ENCODE measurements at places on chromosomes 6 and 20. TPM values are rescaled to one million over a fixed set of nuclear protein-coding genes. Genes with fewer than 3 reads are reported as not detected.

- no peak for DNase-seq
- no peak overlapping the region for H3K4me3 ChIP-seq
- H3K36me3 ChIP-seq: no peaks in the 10 kb centered on the region
- H3K27ac ChIP-seq: no peak overlapping the region
Observed at GRCh38 chr6:110938171-110938570, 20.3 kb upstream of the GTF3C6 start.

- no peak within 1 kb of the TSS for H3K4me3 ChIP-seq
Observed at GRCh38 chr6:36023996-36024795, at the start of gene SLC26A8. TSS of gene SLC26A8 (minus strand) at chr6:36024641. CDS start at chr6:36019707, 4,934 bp downstream.

The HSPA1A gene
- 6.7 TPM for total RNA-seq

DNA sequence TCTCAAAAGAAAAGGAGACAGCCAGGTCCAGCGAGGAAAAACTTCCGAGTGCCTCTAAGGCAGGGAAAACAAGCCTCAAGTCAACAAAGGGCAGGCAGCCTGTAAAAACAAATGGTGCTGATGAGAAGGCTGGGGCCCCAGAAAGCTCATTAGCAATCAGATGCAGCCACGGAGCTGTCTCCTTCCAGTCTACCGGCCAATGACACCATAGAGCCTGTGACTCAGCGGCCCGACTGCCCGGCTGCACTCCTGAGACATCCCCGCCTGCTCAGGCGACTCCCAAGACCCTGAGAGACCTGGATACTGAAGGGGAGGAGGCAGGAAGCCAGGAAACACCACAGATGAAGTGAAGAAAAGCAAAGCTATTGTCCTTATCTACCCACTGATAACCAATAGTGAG is 120.1 kb upstream of the HDDC2 start:
- DNase-seq: no peak
- no peaks in the 10 kb centered on the region for H3K27me3 ChIP-seq
- no peak overlapping the region for H3K4me3 ChIP-seq
- no peaks in the 10 kb centered on the region for H3K36me3 ChIP-seq
- no peaks in the 10 kb centered on the region for H3K4me1 ChIP-seq

DNA sequence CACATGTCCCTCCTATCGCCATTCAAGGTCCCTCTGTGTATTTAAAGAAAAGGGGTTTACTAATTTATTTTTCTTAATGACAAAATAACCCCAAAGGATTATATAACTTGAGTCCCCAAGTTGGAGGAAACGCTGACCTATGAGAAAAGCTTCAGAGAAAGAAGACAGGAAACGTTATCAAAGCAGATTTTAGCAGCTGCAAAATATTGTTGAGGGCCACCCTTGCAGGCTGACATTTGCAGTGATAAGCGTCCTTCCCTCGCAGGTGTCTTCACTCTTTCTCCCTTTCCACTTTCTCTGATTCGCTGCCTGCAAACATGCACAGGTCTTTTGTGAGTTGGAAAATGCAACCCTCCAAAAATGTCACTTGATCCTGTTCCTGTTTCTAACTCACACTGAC is 103.2 kb upstream of the RIPOR2 start:
- no peak overlapping the region for H3K27ac ChIP-seq
- DNase-seq: no peak
- no peaks in the 10 kb centered on the region for H3K27me3 ChIP-seq

The OR12D3 gene
- not detected for total RNA-seq

The CSE1L gene
- 41.1 TPM for total RNA-seq

The PPP1R3G gene
- total RNA-seq: 0.07 TPM

The CFAP206 gene
- not detected for total RNA-seq

- no peaks in the 10 kb centered on the region for H3K27me3 ChIP-seq
- no peak overlapping the region for H3K27ac ChIP-seq
- no peak overlapping the region for H3K4me3 ChIP-seq
Observed at GRCh38 chr20:61414455-61414991, 162.5 kb downstream of the CDH4 start.

GRCh38 chr6:75693534-75693933 is 55.5 kb upstream of the MYO6 start:
- no peak overlapping the region for H3K4me3 ChIP-seq
- H3K27ac ChIP-seq: no peak overlapping the region
- H3K36me3 ChIP-seq: peaks cover 7% of the 10 kb centered on the region
- DNase-seq: no peak
- no peaks in the 10 kb centered on the region for H3K4me1 ChIP-seq

GRCh38 chr6:139588734-139589593 is 214.5 kb upstream of the CITED2 start:
- no peaks in the 10 kb centered on the region for H3K4me1 ChIP-seq
- no peaks in the 10 kb centered on the region for H3K36me3 ChIP-seq
- no peak for DNase-seq
- H3K27ac ChIP-seq: no peak overlapping the region
- no peak overlapping the region for H3K4me3 ChIP-seq

The DSE gene
- 23.0 TPM for total RNA-seq

DNA sequence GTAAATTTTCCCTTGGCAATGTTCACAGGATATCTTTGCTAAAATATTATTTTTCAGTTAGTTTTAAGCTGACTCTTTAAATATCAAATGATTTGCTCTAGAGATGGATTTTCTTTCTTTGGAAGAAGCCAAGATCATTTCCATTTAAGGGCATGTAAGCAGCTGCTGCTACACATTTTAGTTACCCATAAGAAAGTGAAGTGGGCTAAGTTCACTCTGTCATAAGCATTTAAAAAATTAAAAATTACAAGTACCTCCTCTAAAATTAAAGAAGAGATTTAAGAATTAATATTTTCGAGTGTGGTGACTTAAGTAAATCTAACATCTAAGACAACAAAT is 1.2 kb upstream of the PLN start:
- H3K36me3 ChIP-seq: no peaks in the 10 kb centered on the region
- peaks cover 4% of the 10 kb centered on the region for H3K4me1 ChIP-seq
- H3K27me3 ChIP-seq: no peaks in the 10 kb centered on the region
- H3K4me3 ChIP-seq: no peak overlapping the region
- no peak overlapping the region for H3K27ac ChIP-seq

The SNX21 gene
- 0.93 TPM for total RNA-seq

The NRSN1 gene
- total RNA-seq: not detected

GRCh38 chr6:78390066-78390465 is 477.3 kb upstream of the IRAK1BP1 start:
- H3K4me3 ChIP-seq: no peak overlapping the region
- H3K36me3 ChIP-seq: no peaks in the 10 kb centered on the region
- no peak overlapping the region for H3K27ac ChIP-seq
- H3K27me3 ChIP-seq: no peaks in the 10 kb centered on the region
- H3K4me1 ChIP-seq: no peaks in the 10 kb centered on the region
- DNase-seq: no peak

- H3K36me3 ChIP-seq: no peaks in the 10 kb centered on the region
- no peaks in the 10 kb centered on the region for H3K4me1 ChIP-seq
- no peak for DNase-seq
- no peak overlapping the region for H3K27ac ChIP-seq
- H3K4me3 ChIP-seq: no peak overlapping the region
Observed at GRCh38 chr6:155246825-155247224, 17.0 kb upstream of the CLDN20 start.

The ERGIC3 gene
- total RNA-seq: 137 TPM

DNA sequence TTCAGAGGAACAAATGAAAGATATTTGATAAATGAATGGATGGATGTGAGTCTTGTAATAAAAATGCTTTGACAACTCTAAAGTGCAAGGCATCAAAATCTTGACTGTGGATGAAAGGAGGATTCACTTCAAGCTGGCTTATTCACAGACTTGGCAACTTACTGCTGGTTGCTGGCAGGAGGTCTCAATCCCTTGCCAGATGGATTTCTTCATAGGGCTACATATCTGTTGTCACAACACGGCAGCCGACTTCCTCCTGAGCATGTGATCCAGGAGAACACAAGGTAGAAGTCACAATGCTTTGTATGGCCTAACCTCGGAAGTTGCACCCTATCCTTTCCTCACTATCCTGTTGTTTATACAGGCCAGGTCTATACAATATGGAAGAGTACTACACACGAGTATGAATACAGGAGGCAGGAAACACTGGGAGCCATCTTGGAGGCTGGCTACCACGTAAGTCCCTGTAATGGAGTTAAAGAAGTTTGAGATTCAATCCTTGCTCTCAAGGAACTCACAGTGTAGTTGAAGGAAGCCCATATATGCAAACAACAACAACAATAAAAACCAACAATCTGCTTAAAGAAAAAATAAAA is 97.9 kb downstream of the ID4 start:
- no peaks in the 10 kb centered on the region for H3K27me3 ChIP-seq
- DNase-seq: no peak
- H3K4me3 ChIP-seq: no peak overlapping the region
- H3K4me1 ChIP-seq: no peaks in the 10 kb centered on the region
- no peak overlapping the region for H3K27ac ChIP-seq
- H3K36me3 ChIP-seq: no peaks in the 10 kb centered on the region

DNA sequence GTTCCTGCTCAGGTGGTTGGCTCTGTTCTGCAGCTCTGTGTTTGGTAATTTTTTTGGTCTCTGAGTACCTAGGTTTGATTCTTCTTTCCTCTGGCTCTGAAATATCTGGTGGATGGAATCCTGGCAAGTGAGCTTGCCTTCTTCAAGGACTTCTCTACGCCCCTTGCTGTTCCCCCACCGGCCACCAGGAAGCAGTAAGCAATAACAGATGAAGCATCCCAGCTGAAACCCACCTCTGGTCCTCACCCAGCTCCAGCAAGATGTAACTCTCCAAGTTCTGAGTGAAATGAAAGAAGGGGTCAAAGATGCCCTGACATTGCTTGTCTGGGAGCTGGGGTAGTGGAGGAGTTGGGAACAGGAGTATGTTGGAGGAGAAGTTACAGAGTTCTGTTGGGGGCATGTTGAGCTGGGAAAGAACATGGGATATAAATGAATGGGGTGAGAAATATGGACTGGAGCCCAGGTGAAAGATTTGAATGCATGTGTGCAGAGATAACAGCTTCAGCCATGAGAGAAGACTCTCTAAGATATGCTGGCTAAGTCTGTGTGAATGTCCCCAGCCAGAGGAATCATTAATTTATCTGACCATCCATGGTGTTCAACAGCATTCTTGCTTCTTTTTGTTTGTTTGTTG is 51.3 kb upstream of the GLP1R start:
- H3K4me1 ChIP-seq: no peaks in the 10 kb centered on the region
- no peak for DNase-seq
- no peaks in the 10 kb centered on the region for H3K27me3 ChIP-seq
- H3K4me3 ChIP-seq: no peak overlapping the region

DNA sequence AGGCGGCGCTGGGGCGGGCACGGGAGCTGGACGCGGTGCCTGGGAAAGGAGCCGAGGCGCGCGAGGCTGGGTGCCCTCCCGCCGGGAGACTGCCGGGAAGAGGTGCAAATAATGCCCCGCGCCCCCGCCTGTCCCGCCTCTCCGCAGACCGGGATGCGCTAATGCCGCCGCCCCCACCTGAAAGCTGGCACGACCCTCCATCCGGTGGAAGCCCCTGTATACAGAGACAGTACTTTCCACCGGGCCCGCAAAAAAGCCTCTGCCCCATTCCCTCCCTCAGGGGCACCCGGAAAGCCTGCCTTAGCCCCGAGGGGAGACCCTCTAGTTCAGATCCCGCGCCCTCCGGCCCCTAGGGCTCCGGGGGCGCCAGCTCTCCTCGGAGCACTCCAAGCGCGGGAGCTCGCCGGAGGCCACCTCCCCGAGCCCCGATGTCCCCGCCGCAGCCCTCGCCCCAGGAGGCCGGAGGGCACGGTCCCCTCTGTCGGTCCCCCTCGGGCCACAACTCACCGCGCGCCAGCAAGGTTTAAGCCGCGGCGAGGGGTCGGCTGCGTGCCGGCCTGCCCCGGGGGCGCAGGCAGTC is 1.2 kb downstream of the GRM4 start:
- peak overlapping the region; percentile 25 for H3K4me3 ChIP-seq
- H3K36me3 ChIP-seq: no peaks in the 10 kb centered on the region
- peaks cover 42% of the 10 kb centered on the region for H3K27me3 ChIP-seq
- peaks cover 15% of the 10 kb centered on the region for H3K4me1 ChIP-seq
- no peak overlapping the region for H3K27ac ChIP-seq

DNA sequence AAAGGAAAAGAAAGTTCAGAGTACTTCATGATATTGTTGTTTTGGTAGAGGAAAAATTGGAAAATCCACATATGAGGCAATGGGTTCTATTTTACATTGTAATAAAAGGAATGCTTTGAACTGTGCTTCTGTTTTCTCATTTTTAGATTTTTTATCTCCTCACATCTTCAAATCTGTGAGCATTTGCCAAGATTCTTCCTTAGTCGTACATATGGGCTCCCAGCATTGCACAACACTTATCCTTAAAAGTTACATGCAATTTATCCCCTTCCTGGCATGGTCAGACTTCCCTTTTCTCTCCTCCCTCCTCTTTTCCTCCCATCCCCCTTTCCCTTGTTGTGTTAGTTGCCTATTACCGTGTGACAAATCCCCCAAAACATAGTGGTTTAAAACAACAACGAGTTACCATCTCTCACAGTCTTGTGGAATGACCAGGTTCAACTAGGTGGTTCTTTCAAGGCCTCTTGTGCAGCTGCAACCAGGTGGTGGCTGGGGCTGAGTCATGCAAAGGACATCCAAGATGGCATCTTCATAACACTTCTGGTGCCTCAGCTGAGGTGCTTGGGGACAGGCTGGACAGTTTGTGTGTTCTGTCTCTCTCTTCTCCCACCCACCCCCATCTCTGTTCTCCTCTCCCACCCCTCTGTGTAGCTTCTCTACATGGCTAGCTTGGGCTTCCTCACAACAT is 68.7 kb downstream of the TXNDC5 start:
- H3K27ac ChIP-seq: no peak overlapping the region
- DNase-seq: no peak
- no peaks in the 10 kb centered on the region for H3K27me3 ChIP-seq
- H3K4me3 ChIP-seq: no peak overlapping the region
- no peaks in the 10 kb centered on the region for H3K4me1 ChIP-seq

GRCh38 chr20:50794846-50795634 is at the start of gene BCAS4:
TSS of gene BCAS4 (plus strand) at chr20:50795061. CDS start at chr20:50795084, 23 bp downstream.
- peak; percentile 93 for DNase-seq
- H3K4me1 ChIP-seq: peaks cover 11% of the 10 kb centered on the region
- H3K27ac ChIP-seq: peak within 1 kb of the TSS; percentile 91
- H3K4me3 ChIP-seq: peak within 1 kb of the TSS; percentile 94
- H3K36me3 ChIP-seq: no peaks in the 10 kb centered on the region
- H3K27me3 ChIP-seq: no peaks in the 10 kb centered on the region

The ZNF165 gene
- 6.5 TPM for total RNA-seq

GRCh38 chr20:29318871-29319461 is 1938.5 kb upstream of the DEFB115 start:
- no peak overlapping the region for H3K4me3 ChIP-seq
- DNase-seq: no peak
- no peaks in the 10 kb centered on the region for H3K36me3 ChIP-seq

GRCh38 chr6:62035952-62036351 is 250.1 kb downstream of the KHDRBS2 start:
- no peak overlapping the region for H3K4me3 ChIP-seq
- H3K27ac ChIP-seq: no peak overlapping the region
- no peaks in the 10 kb centered on the region for H3K4me1 ChIP-seq
- DNase-seq: no peak
- H3K36me3 ChIP-seq: no peaks in the 10 kb centered on the region
- no peaks in the 10 kb centered on the region for H3K27me3 ChIP-seq

The SDCBP2 gene
- total RNA-seq: 1.4 TPM

The B3GALT4 gene
- total RNA-seq: 43.4 TPM

Measured in naive thymus-derived CD4-positive, alpha-beta T cell (primary cell).